CD4-positive, alpha-beta T cell treated with Interleukin-10 for 1 hour (primary cell): ENCODE measurements at places on chromosomes 3 and 15.
A peak's percentile ranks its signal among the peaks of the same experiment; 100 is the strongest.

DNA sequence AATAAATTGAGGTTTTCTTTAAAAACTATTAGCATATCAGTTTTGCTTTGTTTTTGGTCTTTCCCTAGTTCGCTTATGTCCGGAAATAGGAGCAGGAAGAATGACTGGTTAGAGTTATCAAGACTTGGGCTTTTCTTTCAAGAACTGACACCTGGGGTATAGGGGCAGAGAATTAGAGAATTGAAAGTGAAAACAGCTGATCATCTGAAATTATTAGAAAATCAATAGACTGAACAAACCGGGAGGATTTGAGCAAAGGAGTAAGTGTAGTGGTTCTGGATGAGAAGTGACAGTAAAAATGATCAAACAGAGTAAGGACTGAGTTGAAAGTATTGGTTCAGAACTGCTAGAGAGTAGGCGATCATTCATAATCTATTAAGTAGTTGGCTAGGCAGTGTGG is 6.0 kb downstream of the MINDY2 start:
- no peak for DNase-seq

DNA sequence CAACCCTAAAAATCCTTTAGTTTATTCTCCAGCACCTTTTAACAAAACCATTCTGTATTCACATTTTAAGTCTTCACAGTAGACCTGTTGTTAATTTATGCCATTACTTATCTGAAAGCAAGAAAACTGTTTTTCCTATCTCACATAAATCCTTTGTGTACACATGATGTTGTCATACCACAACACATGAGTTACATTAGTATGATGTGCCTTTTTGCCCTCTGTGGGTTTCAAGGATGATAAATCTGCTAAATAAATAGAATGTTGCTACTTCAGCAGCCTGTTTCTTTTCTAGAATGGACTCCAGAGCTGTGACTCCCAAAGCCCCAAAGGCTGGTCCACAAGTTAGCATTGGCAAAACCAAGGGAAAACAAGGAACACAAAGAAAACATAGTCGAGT is 151.6 kb downstream of the SERPINI1 start:
- DNase-seq, result no peak

- DNase-seq, result no peak
These were observed 210.1 kb upstream of the SATB1 start for GRCh38 chr3:18635215-18635614.

- DNase-seq, result no peak
These were observed 17.1 kb downstream of the SETMAR start for GRCh38 chr3:4320096-4320911.

GRCh38 chr15:90869140-90869541 is 753 bp downstream of the FURIN start:
- no peak for DNase-seq

GRCh38 chr3:18556503-18557135 is 131.5 kb upstream of the SATB1 start:
- DNase-seq, result peak; percentile 34

DNA sequence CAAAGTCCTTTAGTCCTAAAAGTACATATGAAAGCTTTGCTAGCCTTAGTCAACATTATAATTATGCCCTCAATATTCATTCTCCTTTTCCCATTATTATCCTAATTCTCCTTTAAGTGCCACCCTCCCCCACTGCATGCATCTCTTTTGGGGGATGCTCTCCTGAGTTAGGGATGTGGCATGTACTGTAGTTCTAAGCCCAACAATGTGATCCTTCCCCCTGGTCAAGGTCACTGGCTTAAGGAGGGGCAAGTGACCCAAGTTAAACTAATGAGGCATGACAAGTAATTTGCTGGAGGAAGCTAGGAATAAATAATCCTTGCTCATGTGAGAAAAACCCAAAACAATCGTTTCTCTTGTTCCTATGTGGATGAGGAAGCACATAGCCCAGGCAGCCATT is 343.9 kb upstream of the SUCLG2 start:
- no peak for DNase-seq

GRCh38 chr3:72904163-72904562 is 16.3 kb downstream of the GXYLT2 start:
- DNase-seq, result no peak

DNA sequence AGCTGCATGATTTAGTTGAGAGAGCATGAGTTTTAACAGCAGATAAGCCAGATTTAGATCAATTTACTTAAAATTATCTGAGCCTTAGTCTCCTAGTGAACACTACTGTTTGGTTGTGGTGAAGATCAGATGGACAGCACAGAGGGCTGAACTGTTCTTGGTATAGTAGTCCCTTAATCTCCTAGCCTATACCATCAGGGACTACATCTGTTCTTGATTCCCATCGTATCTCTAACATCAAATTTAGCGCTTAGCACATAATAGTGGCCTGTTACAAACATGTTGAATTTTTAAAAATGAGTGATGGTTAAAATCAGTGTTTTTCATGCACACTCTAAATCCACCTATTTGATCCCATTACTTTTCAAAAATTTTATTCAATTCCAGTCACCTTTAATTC is 507.7 kb downstream of the GRM7 start:
- DNase-seq, result no peak
